ENCODE measurements at places on chromosomes 11 and 22.
A peak's percentile ranks its signal among the peaks of the same experiment; 100 is the strongest.

GRCh38 chr22:46063846-46064227 is 86.5 kb upstream of the PPARA start:
- no peak for DNase-seq

DNA sequence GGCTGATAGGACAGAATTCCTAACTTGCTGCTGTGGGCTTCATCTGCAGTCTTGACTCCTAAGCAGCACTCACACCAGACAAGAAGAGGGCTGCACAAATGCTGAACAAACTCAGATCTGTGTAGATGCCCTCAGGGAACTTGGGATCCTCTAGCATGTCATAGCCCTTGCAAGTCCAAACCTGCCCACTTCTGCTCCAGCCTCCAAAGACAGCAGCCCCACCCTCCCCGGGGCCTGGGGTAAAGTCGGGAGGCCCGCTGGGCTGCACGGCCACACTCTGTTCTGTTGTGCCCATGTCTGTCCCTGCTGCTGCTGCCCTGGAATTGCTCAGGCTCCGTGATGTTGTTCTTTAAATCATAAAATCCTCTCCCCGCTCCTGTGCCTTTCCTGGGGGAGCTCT is 28.3 kb downstream of the DRD2 start:
- DNase-seq = peak; percentile 14

- no peak for DNase-seq
Measured at GRCh38 chr11:64926689-64927088, 2.2 kb downstream of the PPP2R5B start.

- no peak for DNase-seq
Measured at GRCh38 chr11:48170241-48171233, 46.1 kb upstream of the OR4B1 start.

DNA sequence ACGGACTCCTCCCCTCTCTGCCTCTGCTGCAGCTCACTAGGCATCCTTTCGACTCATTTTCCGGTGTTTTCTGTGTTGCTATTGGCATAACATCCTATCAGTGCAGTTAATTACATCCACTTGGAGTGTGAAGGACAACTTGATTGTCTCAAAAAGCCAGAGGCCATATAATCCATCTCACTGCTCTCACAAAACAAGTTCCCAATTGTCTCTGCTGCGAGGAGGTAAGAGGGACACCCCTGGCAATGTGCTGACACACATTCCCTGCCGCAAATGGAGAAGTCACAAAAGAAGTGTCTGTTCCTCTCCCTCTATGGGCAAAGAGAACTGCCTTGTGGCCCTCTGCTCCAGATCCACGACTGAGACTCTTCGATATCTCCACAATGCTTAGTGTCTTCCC is 618.4 kb downstream of the OPCML start:
- DNase-seq = no peak

GRCh38 chr11:76783896-76784813 is 999 bp downstream of the TSKU start:
- no peak for DNase-seq

- DNase-seq = no peak
Measured at GRCh38 chr11:130769782-130770535, 146.3 kb downstream of the SNX19 start.

GRCh38 chr11:47101406-47101805 is 75.3 kb downstream of the ARFGAP2 start:
- DNase-seq = no peak

- DNase-seq = no peak
Measured at GRCh38 chr11:46981436-46981835, 44.9 kb downstream of the CSTPP1 start.

GRCh38 chr11:8732324-8732670 is 49.7 kb downstream of the RPL27A start:
- DNase-seq = no peak

DNA sequence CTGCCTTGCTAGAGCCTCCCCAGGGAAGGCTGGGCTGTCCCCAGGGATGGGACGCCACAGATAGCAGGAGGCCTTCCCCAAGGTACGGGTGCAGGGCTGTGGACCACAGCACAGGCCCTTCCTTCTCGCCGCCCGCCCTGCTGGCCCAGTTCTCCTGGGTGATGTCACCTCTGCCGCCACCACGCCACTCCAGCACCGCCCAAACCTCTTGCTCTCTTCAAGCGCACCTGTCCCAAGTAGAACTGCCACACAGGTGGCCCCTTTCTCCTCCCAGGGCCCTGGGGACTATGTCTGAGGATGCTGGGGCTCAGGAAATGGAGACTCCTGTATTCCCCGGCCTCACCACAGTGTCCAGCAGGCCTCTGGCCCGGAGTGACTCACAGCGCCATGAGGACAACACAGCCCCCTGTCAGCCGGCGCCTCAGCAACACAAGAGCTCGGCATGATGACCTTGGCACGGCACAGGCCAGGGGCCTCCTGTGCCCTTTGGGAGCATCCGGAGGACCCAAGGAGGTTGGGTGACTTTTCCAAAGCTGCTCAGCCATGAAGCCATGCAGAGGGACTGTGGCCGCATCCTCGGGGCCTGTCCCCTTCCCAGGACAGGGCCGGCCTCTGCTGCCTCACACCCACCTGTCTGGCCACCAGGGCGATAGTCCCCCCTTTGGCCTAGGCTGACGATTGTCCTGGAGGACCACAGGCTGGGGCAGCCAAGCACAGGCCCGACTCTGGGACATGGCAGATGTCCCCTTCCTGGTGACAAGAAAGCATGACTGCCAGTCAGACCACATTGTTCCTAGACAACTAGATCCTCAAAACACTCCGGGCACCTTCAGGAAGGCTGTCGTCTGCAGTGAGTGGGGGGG is 1023.5 kb downstream of the BRD1 start:
- DNase-seq = no peak

GRCh38 chr11:34999453-34999852 is 83.0 kb downstream of the PDHX start:
- no peak for DNase-seq

- no peak for DNase-seq
Measured at GRCh38 chr22:42716221-42716620, 4.4 kb downstream of the A4GALT start.

DNA sequence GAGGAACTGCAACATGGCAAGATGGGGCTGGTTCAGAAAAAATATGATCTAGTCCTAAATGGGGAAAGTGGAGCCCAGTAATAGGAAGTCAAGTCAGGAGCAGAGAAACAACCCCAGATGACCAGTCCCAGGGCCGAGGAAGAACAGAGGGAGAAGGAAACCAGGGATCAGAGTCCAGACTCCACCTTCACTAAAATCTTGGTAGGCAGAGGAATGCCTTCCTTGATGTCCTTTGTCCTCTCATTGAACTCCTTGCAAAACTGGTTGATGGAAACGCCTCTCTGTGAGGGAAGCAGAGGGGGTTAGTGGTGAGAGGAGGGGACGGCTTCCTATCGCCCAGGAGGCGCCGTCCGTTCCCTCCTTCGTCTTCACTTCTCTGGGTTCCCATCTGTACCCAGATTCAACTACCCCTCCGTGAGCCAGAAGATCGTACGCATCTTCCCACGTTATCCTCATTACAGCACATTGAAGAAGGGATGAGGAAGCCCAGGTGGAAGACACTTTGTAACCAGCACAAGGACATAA is 607 bp downstream of the MRPL11 start:
- DNase-seq = no peak

- no peak for DNase-seq
Measured at GRCh38 chr11:32379719-32380118, 55.6 kb downstream of the WT1 start.

DNA sequence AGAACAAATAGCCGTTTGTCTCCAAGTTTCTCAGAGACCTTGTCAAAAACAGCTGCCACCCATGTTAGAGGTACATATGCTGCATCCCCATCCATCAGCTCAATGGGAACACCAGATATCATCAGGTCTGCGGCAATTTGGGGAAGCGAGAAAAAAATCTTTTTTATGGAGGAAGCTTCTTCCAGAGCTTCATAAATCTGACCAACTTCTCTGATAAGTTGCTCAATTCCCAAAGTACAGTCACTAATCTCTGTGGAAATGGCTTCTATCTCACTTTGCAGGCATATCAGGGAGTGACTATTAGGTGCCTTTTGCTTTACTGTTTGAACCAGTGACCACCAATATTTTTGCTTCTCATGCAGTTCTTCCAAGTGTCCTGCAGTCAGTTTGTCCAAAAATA is 34.3 kb upstream of the MRPL17 start:
- DNase-seq = no peak

DNA sequence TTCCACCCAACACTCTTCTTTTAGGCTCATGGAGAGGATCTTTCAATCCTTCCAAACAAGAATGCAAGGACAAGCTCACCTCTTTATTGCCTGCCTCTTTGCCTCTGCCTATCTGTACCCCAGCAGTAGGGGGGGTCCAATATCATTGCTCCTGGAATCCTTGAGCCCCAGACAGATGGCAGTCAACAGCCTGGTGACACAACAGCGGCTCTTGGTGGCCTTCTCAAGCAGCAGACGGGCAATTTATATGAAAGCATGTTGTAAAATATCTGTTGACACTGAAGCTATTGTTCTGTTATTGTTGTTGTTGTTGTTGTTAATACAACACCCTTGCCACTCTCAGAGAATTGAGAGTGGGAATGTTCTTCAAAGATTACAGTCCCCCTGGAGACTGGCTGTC is 480.0 kb upstream of the CADM1 start:
- DNase-seq = no peak

DNA sequence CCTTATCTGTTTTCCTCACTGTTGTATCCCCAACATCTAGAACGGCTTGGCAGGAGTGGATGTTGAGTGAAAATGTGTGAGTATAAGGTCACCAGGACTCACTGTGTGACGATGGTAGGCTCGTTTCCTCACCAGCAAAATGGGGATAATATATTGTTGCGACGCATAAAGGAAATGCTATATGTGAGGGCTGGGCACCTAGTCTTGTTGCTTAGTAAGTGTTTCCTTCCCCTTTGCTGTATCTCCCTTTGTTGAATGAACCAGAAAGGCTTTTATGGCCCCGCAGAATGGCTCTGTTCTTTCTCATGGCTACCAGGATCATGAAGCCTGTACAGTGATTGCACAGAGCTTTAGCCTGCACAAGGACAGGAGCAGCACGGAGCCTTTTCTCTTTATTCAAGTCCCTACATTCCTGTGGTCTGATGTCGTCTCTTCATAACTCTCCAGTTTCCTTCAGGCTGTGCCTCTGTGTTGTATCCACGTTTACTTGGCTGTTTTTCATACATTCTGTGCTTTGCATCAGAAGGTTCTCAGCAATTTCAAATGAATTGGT is 5.4 kb downstream of the TNRC6B start:
- no peak for DNase-seq

DNA sequence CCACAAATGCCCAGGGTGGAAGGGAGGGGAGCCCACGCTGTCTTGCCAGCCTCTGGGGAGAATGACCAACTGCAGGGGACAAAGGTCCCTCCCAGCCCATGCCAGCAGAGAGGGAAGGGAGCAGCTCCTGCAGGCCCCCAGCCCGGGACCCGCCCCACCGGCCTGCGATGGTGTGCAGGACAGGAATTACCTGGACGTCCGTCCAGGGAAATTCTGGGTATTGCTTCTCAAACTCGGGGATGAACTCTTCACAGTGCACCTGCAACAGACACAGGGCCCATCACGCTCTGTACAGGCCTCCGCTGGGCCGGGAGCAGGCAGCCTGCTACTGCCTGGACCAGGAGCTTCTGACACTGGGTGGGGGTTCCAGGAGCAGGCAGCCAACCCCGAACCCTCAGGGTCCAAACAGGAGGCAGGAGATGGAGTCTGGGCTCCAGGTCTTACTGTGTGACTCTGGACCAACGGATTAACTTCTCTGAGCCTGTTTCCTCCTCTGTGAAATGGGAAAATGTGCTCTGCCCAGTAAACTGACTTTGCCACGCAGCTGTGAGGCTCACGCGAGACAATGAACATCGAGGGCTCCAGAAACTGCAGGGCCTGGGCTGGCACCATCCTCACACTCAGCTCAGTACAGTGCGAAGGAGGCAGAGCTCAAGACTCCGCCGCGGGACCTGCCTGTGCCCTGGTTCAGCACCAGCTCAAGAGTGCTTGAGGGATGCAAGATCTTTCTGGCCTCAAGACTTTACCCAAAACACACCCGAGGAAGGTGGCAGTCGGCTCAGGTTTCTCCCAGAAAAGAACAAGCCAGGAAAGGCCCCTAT is 17.4 kb downstream of the TTLL12 start:
- DNase-seq = no peak

DNA sequence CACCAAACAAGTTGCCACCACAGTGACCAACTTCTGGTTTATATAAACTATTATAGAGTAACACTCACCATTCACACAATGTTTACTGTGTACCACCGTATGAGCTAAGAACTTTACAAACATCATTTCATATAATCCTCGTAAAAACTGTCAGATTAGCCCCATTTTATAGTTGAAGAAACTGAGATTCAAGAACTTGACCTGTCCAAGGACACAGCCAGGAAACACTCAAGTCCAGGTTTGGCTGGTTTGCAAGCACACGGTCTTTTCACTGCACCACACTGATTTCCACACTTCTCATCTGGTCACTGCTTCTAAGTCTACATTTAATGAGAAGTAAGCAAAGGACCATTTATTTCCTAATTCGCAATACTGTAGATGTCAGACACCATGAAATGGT is 3.7 kb downstream of the MORC2 start:
- no peak for DNase-seq

DNA sequence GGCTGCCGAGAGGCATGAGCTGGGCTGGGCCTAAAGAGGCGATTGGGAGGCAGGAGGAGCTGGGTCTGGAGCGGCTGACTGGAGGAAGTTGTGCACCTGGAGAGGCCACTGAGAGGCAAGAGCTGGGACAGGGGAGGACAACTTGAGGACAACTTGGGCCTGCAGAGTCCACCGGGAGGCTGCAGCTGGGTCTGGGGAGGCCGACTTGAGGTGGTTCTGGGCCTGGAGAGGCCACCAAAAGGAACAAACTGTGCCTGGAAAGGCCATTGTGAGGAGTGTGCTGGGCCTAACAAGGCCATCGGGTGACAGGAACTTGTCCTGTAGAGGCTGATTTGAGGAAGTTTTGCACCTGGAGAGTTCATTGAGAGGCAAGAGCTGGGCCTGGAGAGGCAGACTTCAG is 41.5 kb downstream of the OR4C45 start:
- no peak for DNase-seq

- no peak for DNase-seq
Measured at GRCh38 chr22:44486538-44486937, 11.5 kb downstream of the RTL6 start.

GRCh38 chr11:114149689-114150407 is 90.3 kb downstream of the ZBTB16 start:
- DNase-seq = no peak

GRCh38 chr11:2142762-2143202 is 3.6 kb upstream of the IGF2 start:
- no peak for DNase-seq

DNA sequence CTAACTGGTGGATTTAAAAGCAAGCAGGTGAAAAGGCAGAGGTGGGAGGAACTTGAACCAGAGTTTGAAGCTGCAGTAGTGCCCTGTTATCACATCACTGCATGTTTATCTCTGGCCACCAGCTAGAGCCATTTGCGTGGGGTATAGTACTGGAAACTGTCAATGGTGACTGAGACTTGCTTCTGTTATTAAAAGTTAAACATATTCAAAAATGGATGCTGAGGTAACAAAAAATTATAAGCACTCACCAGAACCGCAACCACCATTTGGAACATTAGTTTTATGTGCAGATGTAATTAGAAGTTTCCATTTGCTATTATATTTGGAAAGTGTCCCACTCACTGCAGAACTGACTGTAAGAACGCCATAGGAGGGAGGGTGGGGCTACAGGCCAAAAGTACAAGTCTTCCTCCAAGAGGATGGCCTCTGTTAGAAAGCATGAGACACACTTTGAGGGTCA is 1.2 kb upstream of the CD59 start:
- DNase-seq = no peak

- no peak for DNase-seq
Measured at GRCh38 chr22:20740222-20740951, 33.5 kb upstream of the SERPIND1 start.

- no peak for DNase-seq
Measured at GRCh38 chr11:117911694-117912093, 17.5 kb downstream of the TMPRSS13 start.

All from NCI-H2171 (cell line).